ENCODE measurements at places on chromosomes 4 and X.

- DNase-seq = no peak
Observed at GRCh38 chrX:65821721-65822496, 154.5 kb downstream of the MSN start.

DNA sequence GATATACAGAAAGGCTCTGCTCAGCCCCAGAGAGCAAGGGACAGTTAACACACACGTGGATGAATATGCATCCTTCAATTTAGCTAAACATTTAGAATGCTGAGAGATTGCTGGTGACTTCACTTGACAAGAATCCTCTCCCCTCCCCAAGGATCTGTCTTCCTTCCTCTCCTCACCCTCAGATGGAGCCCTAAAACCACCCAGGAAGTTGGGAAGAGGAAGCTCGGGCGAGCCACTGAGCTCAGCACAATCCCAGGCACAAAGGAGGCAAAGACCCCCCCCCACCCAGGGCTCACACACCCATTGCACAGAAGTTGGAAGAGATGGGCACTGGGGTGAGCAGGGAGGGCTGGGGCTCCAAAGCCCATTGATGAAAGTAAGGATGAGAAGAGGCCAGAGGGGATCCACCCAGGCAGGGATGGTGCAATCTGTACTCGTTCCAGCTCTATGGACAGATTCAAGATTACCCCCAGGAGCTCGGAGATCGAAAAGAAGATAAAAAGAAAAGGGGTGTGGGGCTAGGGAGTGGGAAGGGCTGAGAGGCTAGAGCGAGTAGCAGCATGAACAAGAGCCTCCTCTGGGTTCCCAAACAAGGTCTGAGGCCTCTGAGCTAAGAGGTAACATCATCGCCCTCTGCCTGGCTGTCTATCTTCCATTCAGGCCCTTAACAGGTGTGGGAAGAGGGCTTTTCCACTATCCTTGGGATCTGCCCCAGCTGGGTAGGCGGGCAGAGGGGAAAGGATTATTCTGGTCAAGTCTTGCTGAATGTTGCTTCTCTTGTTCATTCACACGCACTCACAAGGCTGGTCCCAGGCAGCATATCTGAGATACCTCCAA lies 1.2 kb downstream of the TFE3 start:
- DNase-seq = no peak

DNA sequence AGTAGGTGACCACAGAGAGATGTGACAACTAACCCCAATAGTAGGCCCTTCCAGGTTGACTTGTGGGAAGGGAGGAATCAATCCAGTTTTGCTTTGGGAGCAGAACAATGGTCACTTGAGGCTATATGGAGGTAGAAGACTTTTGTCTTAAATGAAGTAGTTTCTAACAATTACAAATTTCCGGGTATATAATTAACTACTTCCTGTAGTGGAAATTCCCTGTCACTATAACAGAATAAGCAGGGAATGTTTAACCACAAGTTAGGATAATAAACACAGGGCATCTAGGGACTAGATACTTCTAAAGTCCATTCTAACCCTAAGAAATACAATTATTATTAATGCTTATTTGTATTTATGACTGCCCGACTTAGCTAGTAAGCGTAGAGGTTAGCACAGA lies 99.0 kb upstream of the TRPC3 start:
- no peak for DNase-seq

DNA sequence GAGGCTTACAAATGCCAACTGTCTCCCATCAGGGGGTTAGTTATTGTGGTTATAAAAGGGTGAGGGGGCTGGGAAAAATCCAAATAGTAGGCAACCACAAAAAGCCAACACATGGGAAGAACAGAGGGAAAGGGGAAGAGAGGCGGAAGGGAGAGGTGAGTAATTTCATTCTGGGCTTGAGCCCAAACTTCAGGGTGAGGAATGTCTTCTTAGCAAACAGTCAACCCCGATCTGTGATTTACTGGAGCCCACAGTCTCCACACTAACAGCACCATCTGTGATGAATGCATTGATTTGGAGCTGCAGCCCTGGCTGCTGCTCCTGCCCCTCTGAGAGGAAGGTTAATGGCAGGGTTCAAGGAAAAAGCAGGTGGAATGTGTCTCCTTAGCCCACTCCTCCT lies 162.2 kb upstream of the GPR101 start:
- DNase-seq = no peak

GRCh38 chr4:139922406-139923024 lies 231.5 kb downstream of the MAML3 start:
- no peak for DNase-seq

DNA sequence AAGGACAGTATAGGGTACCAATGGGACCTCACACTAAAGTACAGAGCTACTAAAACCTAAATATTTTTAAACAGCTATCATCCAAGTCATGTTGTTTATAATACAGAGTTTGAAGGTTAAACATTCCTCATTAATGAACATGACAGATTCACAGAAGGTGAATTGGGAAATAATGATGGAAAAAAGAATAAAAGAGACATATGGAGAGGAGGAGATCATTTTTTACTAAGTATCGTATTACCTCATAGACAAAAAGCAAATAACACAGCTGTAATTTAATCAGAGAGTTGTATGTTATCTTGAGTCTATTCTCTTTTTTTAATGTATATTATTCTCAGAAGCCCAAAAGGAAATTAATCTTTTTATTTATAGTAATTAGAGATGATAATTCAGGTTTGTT lies 7.9 kb downstream of the PLK4 start:
- DNase-seq = no peak

GRCh38 chrX:132591719-132592275 lies 103.0 kb upstream of the MBNL3 start:
- no peak for DNase-seq

DNA sequence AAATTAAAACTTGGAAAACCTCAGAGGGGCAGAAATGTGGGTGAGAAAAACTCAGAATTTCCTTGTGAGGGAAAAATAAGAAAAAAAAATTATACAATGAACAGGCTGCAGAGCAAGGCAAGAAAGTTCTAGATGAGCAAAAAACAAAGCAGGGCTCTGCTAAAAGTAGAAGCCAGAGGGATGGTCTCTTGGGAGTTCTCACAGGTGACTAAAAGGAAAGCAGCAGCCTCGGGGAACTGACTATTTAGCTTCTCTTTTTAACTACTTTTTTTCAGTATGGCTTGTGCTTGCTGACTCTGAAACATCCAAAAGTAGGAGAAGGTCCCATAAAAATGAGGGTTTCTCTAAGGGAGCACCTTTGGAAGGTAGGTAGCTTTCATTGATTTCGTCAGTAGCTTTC lies 36.4 kb downstream of the PCDH19 start:
- DNase-seq = no peak

DNA sequence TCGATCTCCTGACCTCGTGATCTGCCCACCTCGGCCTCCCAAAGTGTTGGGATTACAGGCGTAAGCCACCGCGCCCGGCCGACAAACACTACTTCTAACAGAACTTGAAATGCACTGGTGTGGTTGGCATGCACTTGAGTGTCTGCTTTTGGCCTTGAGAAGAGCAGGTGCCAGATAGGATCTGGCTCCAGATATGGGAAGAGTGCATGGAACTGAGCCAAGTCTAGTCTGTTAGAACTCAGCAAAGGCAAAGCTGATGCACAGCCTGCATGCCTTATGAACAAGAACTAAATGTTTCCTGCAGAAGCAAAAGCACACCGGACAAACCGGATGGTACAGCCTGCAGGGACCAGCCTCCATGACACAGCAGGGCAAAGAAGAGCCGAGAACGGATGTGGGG lies 35.1 kb upstream of the TBL1X start:
- no peak for DNase-seq
